ENCODE measurements at places on chromosomes 6 and 20.

DNA sequence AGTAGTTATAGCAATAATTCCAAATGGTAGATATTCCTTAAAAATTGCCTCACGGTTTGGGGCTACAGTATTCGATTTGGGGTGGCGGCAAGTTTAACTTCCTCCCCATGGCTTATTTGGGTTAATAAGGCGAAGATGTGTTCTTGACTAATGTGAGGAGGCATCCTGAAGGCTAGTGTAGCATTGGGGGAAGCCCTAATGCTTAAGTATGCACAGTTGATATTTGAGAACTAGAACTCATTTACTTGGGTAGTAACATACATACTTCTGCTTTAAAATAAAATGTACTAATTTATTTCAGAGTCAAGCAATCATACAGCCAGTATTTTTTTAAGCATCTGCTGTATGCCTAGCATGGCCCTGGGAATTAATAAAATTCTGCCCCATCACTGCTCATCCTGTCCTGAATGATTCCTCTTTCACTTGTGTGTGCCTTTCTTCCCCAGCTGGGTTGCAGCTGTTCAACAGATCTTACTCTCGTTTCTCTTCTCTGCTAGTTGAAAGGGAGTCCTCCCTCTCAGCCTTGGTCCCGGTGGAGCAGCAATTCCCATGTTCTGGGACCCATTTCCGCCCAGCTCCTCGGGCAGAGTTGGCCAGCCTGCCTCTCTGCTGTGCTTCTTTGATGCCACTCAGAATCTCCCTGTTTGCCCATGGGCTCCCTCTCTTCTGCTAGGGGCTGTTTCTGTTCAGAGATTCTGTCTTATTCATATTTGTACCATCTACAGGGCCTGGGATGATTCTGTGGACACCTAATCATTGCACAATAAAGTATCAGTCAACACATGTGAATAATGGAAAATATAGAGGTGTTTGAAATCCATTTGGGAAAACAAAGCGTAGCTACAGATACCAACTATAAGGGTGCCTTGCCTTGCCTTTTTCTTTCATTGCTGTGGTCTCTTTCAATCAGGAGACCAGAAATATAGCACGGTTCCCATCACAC, 104.8 kb downstream of the ARID1B start:
- DNase-seq, result no peak

DNA sequence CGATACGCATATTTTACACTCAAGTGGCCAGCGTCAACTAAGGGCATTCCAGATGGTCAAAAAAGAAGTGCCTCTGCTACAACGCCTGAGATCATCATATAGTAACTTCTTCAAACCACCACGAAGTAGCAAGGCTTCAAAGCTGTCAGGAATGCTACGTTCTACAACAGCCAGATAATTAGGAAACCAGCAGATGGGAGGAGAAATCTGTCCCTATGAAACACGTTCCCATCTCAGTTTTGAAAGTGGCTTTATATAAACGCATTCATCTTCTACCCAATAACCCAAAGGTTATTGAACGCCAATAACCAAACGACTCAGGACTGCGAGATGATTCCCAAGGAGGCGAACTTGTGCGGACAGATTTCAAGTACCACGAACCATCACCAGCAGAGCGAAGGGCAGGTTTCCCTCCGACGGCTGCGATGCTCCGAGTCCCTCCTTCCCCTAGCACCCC, 1.2 kb downstream of the ABHD12 start:
- DNase-seq, result no peak

- no peak for DNase-seq
Observed at GRCh38 chr6:4383910-4384638, 248.7 kb upstream of the ECI2 start.

DNA sequence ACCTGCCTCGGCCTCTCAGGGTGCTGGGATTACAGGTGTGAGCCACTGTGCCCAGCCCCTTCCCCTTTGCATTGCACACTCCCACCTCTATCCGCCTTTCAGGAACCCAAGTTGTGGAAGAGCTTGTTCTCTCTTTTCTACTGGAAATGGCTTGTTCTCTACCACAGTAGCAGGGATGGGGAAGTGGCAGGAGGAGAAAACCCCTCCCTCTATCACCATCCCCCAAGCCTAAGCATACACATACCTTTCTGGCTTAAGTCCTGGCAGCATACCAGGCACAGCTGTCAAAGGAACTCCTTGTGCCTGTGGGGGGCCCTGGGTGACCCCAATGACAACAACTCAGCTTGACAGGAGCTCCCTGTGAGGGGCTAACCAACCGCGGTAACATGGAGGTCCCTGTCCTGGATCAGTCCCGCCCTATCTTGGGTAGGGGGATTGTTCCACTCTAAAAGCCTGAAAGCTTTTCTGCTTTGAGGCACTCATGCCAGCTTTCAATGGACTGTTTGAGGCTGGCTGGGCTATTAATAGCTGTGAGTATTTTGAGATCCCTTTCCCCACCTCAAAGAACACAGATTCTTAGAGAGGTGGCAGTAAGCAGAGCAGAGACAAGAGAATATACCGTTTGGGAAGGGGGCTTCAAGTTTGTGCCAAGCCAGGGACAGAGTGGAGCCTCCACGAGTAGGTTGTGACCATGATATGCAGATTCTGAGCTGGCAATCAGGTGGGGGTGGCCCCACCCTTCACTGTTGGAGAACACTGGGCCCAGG, 2.3 kb downstream of the KLHDC3 start:
- DNase-seq, result no peak

DNA sequence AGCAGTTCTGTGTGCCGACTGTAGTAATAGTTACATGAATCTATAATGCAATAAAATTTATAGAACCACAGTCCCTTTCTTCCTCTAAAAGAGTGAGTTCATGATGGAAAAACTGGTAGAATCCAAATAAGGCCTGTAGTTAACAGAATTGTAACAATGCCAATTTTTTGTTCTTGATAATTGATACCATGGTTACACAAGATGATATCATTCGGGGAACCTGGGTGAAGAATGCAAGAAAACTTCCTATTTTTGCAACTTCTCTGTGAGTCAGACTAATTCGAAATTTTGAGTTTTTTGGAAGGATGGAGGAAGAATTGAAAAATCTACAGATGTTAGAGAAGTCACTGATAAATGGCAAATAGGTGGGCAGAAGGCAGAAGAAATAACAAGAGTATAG, 381.8 kb downstream of the CDKAL1 start:
- DNase-seq, result no peak

- no peak for DNase-seq
Observed at GRCh38 chr20:2930538-2930937, 57.3 kb downstream of the PTPRA start.

DNA sequence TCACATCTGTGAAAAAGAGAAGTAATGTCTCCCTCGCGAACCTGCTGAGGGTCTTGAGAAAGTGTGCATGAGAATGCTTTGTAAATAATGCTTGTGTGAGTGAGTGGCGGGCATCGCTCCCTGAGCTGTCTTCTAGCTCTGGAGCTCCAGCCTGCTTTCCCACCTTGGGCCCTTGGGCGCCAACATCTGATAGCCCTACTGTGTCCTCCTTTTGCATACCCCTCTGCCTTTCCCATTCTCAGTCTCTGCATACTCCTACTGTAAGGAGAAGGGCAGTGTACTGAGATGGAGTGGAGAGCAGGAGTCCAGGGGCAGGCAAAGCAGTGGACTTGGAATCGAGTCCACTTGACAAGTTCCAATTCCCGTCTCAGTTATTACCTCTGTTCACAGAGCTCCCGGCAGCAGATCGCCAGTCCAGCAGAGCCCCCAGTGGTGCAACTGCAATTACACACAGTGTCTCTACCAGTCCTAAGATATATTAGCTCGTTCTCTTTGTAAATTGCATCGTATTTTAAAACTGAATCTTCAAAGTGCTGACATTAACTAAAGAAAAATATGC, 847 bp upstream of the NCR2 start:
- no peak for DNase-seq

GRCh38 chr6:113221850-113222249, 635.3 kb upstream of the MARCKS start:
- DNase-seq, result no peak

DNA sequence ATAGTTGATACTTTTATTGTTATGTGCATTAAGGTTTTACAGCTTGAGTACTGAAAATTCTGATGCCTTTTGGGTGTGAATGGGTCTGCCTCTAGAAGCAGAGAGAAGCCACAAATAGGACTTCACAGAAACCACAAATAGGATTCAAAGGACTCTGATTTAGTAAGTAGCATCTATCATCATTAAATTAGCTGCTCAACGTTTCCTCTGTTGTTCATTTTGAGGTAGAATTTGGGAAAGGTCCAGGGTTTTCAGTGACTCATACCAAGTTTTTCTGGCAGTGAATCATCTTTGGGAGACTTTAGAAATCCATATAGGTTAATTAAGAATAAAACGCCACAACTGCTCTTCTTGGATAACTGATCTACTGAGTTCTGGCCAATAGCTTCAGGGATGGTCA, 105.1 kb downstream of the PHF3 start:
- DNase-seq, result no peak

DNA sequence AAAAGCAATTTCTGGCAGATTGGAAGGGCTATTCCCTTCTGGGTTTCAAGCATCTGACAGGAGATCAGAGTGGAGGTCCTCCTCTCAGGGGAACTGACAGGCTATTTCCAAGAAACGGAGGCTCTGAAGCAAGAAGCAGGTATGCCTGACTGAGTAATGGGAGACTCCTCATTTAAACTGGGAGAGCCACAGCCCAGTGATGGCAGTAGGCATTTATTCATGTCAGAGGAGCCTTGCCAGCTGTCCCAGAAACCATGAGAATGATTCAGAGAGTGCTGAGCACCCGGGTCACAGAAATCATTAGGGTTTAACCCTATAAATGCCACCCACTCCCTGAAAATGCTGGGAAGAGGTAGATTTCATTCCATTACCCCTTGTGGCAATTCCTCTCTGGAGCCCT, 247.5 kb upstream of the RNF217 start:
- no peak for DNase-seq

DNA sequence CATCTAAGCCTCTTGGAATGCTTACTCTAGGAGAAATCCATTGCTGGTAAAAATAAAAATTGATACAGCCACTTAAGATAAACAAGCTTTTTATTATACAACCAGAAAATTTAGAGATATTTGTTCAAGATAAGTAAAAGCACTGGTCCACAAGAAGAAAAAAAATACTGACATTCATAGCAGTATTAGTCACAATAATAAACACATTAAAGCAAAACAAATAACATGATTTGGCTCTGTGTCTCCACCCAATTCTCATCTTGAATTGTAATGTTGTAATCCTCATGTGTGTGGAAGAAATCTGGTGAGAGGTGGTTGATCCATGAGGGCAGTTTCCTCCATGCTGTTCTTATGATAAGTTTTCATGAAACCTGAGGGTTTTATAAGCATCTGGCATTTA, 1093.5 kb upstream of the ADGRB3 start:
- DNase-seq, result no peak

DNA sequence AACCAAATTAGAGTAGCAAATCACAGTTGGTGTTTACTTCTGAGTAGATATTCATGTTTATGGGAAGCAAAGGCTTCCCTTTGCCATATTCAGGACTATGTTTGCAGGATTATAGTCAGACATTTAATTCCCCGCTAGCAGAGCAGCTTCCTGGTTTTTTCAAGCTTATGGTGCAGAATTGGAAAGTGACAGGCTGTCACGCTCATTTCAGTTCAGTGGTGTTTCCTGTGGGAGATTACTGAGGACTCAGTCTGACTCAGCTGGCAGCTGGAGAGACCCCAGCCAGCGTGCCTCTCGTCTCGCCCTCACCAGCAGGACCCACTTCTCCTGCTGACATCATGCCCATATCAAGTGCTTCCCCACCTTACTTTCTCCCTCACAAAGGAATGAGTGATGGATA, 85.1 kb downstream of the LYRM2 start:
- DNase-seq, result no peak

DNA sequence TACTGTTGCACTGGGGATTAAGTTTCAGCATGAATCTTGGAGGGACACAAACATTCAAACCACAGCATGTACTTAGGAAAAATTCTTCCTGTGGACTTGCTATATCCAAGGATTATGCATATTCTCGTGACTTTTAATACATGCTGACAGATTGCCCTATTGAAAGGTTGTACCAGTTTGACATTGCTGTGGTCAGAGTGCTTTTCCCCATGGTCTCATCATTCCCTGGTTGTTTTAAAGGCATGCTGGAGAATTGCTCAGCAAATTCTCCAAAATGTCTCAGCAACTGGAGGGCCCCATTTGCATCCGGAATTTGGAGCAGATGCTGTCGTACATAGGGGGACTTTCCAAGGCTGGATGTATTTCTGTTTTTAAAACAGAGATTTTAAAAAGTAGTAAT, 7.4 kb downstream of the HECA start:
- DNase-seq, result no peak

GRCh38 chr6:137873273-137873762, 6.3 kb downstream of the TNFAIP3 start:
- DNase-seq, result peak; percentile 92

- DNase-seq, result no peak
Observed at GRCh38 chr6:151392427-151392826, 1.1 kb upstream of the ZBTB2 start.

DNA sequence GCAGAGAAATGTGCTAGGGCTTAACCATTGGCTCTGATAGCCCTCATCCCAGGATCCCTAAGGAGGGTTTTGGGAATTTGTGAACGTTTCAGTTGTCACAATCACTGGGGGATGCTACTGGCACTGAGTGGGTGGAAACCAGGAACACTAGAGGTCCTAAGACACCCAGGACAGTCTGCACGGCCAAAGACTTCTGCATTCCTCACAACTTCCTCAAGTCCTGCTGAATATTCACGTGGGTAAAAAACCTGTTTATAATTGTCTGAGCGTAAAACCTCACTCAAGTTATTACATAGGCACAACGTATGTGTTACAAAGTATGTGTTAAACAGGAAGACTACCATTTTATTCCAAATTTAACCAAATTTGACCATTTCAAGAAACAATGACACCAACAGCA, 52.4 kb downstream of the GMDS start:
- DNase-seq, result no peak

- DNase-seq, result peak; percentile 13
Observed at GRCh38 chr6:53179961-53180651, 31.5 kb upstream of the GCM1 start.

DNA sequence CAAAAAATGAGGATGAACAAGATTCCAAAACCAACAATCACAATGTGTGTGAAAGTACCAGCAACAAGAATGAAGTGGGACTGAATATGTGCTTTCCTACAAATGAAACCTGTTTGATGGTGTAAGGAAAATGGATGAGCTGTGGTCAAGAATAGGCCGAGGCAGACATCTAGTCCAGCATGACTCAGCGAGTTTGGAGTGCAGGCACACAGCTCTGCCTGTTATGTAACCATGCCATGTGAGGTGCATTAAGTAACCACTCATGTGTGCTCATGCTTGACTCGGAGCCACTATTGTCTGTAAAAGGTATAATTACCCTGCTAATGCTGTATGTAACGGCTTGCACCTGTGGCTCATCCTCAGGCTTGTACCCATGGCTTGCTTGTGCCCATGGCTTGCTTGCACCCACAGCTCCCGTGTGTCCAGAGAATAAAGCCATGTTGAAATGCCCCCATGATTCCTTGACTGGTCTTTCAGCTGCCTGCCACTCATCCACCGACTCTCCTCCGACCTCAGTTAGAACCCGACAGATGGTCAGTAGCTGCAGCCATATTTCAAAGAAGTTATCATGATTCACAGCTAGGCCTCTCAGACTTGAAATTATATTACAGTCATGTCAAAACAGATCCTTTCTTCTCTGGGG, 98.7 kb downstream of the BACH2 start:
- no peak for DNase-seq

Data from activated CD4-positive, alpha-beta T cell treated with anti-CD3 and anti-CD28 coated beads, Interleukin-2, amount 50 U/mL, for 48 hours (primary cell).